Urinary bladder (tissue), 4 donors: ENCODE measurements at places on chromosomes 5 and 9.

GRCh38 chr5:73121119-73121463 is 716 bp downstream of the TMEM171 start:
- no peak for DNase-seq

DNA sequence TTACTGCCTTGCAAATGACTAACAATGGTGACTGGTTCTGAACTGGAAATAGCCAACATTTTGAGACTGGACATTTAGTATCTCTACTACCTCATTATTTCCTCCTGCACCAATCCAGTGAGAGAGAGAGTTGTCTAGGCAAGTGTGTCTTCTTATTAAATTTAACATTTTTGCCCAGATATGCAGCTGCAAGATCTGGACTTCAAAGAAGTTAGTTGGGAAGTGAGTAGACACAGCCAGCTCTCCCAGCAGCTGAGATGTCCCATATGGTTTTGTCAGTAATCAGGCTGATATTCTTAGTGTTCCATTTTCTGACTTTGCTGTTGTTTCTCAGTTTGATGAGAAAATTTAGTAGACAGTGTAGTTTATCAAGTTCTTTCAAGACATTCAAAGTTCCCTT is 1778.8 kb upstream of the CDH6 start:
- no peak for DNase-seq

- DNase-seq: no peak
Observed at GRCh38 chr9:135152614-135153334, 65.3 kb downstream of the OLFM1 start.

DNA sequence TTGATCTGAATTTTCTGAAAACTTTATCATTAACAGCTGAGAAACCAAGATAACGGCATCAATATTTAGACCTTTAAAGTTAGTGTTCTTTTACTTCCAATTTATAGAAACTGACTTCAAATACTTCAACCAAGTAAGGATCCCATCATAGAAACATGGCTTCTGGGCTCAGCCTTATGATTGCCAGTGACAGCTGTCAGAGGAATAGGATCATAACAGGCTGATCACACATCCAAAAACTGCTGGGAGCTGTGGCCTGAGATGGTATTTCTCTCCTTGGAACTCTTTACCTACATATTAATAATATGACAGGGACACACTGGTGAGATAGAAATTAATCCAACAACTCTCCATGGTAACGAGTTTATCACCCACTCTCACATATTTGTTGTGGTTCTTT is 448.3 kb upstream of the NMUR2 start:
- no peak for DNase-seq

DNA sequence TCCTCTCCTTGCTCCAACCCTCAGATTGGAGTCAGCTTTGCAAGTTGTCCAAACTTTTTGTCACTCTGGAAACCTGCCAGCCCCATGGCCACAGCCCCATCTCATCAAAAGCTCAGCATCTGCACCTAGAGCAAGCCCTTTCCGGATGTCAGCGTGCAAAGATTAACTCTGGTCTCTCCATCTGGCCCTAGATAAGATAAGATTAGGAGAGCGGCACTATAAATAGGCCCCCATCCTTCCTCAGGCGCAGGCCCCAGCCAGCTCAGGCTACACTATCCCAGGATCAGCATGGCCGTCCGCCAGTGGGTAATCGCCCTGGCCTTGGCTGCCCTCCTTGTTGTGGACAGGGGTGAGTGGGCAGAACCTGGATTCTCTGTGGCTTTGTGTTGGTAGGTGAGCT is at the start of gene SPINK4:
Gene SPINK4, plus strand, starts transcription at position 247 of the 400 bp plus-strand sequence. Its CDS starts 42 bp downstream, at position 289.
- DNase-seq: no peak

DNA sequence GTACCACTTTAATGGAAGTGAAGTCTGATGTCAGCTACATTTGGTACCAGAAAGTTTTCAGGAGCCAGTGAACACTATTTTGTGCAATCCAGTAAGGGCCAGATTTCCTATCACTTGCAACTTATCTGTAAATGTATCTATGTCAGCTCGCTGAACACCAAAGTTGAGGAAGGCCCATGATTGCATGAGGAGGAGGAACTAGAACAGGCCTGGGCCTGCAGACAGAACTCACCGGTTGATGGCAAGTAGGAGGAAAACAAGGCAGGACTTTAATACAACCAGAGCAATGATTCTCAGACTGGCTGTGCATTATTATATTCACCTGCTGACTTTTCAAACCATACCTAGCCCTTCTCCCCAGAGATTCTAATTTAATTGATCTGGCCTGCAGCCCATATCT is 540.2 kb downstream of the CETN3 start:
- DNase-seq: no peak

GRCh38 chr9:38278931-38279679 is 113.4 kb upstream of the ALDH1B1 start:
- no peak for DNase-seq

- DNase-seq: no peak
Observed at GRCh38 chr9:134130503-134131375, 5.1 kb upstream of the WDR5 start.

DNA sequence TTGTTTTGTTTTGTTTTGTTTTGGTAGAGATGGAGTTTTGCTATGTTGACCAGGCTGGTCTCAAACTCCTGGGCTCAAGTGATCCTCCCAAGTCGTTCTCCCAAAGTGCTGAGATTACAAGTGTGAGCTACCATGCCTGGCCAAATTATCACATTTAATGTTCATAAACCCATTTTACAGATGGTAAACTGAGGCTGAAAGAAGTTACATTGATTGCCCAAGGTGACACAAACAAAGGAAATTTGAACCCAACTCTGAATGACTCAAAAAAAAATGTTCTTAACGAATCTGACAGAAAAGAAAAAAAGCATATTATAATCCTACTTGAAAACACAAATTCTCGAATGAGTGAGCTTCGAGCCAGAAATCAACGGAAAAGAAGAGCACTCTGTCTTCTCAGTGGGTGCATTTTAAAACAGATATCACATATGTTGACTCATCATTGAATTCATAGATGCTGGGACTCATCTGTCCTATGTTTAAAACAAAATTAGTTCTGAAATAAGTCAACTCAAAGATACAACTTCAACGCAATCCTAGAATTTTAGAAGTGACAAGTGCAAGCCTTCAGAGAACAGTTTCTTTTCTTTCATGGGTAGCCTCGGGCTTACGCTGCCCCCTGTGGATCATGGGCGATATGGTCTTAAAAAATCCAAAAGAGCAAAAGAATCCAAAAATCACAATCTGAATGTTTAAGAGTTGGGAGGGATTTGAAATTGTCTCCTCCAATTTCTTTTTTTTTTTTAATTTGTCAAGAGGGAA is 28.4 kb downstream of the TIMD4 start:
- DNase-seq: peak; percentile 4

GRCh38 chr9:91073049-91073810 is 271.6 kb downstream of the SYK start:
- no peak for DNase-seq

GRCh38 chr5:83255268-83255667 is 177.9 kb downstream of the XRCC4 start:
- DNase-seq: no peak

- no peak for DNase-seq
Observed at GRCh38 chr5:83899326-83899970, 178.8 kb upstream of the HAPLN1 start.

- no peak for DNase-seq
Observed at GRCh38 chr9:124359426-124359825, 55.8 kb downstream of the PSMB7 start.

GRCh38 chr5:158153508-158153907 is 294.6 kb upstream of the CLINT1 start:
- no peak for DNase-seq

- DNase-seq: no peak
Observed at GRCh38 chr5:123089914-123090660, 1.0 kb downstream of the PRDM6 start.

- no peak for DNase-seq
Observed at GRCh38 chr9:35395076-35395705, 94.7 kb upstream of the RUSC2 start.

DNA sequence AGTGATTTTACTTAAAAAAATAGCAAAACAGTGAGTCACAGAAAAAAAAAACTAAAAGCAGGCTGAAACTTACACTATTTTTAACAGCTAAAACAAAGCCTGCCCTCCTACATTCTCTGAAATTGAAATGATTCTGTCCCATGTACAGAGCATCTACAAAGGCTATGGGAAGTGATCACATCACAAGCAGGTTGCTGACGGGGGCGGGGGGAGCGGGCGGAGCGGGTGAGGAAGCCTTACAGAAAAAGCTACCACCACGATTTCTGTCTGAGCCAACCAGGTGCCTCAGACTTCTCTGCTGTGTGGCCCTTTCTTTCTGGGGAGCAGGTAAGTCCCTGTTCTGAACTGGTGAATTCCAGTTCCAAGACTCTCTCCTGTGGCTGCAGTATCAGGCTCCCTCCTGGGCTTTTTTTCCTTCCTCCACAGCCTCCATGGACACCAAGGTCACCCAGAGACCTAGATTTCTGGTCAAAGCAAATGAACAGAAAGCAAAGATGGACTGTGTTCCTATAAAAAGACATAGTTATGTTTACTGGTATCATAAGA is 104.9 kb downstream of the ANKRD18B start:
- DNase-seq: no peak

DNA sequence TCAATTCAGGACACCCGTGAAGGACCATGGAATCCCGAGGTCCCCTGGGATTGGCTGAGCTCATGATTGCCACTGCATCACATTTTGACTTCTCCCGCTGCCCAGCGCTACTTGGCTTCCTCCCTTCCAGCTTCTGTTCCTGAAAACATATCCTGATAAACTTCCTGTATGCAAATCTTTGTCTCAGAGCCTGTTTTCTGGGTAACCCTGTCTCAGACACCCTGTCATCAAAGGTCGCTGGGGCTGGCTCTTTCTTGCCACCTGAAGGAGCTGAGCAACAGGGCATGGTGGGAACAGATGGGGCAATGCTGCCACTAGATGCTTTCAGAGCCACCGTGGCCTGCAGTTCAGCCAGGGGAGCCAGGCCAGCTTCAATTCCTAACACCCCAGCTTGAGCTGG is 154.3 kb upstream of the TBC1D2 start:
- DNase-seq: no peak

GRCh38 chr9:109115931-109116526 is 3.7 kb downstream of the TMEM245 start:
- DNase-seq: no peak

DNA sequence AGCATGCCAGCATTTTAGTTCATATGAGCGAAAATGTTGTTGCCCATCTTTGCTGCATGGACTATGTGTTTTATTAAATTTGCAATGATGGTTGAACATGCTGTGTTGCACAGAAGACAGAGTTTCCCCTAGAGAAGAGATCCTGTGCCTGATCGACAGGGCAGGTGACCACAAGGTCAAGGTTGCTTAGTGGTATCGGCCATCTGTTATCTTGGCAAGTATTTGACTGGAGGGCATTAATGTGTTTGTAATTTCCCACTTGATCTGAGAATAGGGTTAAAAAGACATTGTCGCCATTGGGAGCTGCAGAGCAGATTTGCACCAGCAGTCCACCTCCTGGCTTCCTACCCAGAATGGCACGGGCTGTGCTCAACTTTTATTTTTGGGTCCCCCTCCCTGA is 1523.6 kb upstream of the WWC1 start:
- DNase-seq: no peak

GRCh38 chr5:61999371-61999770 is 306.6 kb upstream of the KIF2A start:
- DNase-seq: no peak

DNA sequence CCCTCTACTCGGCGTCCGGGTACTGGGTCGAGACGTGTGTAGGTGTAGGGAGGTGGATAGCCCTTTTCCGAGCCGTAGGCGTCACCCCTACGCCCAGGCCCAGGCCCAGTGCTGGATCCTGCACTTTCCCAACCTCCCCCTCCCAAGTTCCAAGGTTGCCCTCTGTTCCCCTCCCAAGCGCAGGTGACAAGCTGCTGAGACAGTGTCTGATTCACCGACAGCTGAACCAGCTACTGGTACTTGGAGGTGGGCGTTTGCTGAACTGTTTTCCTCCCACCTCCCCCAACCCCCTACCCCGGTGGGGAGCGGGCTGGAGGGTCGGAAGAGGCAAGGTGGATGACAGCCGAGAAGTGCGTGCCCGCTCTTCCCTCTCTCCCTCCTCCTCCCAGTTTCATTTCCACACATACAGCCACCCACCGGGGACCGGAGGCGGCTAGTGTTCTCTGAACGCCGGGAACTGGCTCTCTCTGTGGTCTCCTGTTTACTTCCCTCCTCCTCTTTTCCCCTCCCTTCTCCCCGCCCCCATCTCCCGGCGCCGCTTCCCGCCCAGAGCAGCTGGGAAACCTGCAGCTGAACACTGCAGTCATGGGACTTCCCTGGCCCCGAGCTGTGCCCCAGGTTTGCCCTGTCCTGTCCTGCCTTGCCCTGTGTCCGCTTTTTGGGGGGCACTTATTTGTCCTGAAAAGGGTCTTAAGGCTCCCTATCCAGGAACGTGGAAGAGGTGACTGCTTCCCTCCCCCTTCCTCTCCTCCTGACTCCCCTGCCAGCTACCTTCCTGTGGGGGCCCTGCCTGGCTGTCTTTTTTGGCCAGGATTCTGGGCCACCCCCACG is 6.2 kb upstream of the KLF9 start:
- DNase-seq: no peak

- no peak for DNase-seq
Observed at GRCh38 chr9:131227112-131227958, 49.0 kb downstream of the FAM78A start.

GRCh38 chr5:3348576-3349535 is 246.8 kb upstream of the IRX1 start:
- DNase-seq: no peak

DNA sequence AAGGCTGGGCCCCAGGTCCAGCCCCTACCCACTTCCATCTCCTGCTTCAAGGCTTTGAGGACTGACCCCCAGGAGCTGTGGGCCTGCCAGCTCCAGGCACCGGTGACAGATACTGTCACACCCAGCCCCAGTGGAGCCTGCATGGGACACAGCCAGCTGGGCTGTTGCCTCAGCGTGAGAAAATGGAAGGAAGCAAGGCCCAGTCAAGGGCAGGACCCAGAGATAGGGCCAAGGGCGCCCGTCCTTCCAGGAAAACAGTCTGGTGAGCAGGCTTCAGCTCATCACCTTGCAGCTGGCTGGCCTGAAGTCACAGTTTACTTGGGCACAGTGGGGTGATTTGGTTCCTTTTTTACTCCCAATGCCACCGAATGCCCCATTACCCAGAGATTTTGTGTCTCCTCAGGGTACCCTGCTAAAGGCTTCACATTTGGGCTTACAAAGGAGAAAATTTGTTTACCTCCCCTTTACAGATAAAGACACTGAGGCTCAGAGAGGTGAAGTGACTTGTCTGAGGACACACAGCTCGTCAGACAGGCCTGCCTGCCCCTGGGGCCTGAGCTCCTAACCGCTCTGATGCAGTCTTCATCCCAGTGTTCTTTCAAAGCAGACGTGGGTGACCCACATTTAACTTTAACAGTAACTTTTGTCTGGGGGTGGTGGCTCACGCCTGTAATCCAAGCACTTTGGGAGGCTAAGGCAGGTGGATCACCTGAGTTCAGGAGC is 21.5 kb upstream of the WDR38 start:
- no peak for DNase-seq

GRCh38 chr9:134386951-134387831 is 60.9 kb downstream of the RXRA start:
- no peak for DNase-seq

GRCh38 chr5:63341442-63341841 is 620.8 kb downstream of the HTR1A start:
- DNase-seq: no peak
